ENCODE measurements at places on chromosomes 3 and 15. TPM values are rescaled to one million over a fixed set of nuclear protein-coding genes. Genes with fewer than 3 reads are reported as not detected.

GBE1 gene
- 13.9 TPM for total RNA-seq

PLXNB1 gene
- 120 TPM for total RNA-seq

SYNPR gene
- total RNA-seq = not detected

POPDC2 gene
- total RNA-seq = 0.65 TPM

SST gene
- total RNA-seq = not detected

CSTA gene
- 1,557 TPM for total RNA-seq

PRRT3 gene
- 2.0 TPM for total RNA-seq

CHAC1 gene
- 5.9 TPM for total RNA-seq

PLCL2 gene
- total RNA-seq = 0.85 TPM

TGM4 gene
- total RNA-seq = 0.33 TPM

AGBL1 gene
- not detected for total RNA-seq

ITPKA gene
- total RNA-seq = 3.3 TPM

DUT gene
- total RNA-seq = 87.8 TPM

NTRK3 gene
- total RNA-seq = not detected

DAPK2 gene
- total RNA-seq = 0.33 TPM

SAMD7 gene
- total RNA-seq = not detected

GPR149 gene
- total RNA-seq = not detected

AZI2 gene
- 27.1 TPM for total RNA-seq

BCHE gene
- 0.92 TPM for total RNA-seq

TXNRD3 gene
- 9.7 TPM for total RNA-seq

AAGAB gene
- 33.6 TPM for total RNA-seq

ST3GAL6 gene
- total RNA-seq = 3.2 TPM

IL16 gene
- 0.42 TPM for total RNA-seq

KNL1 gene
- total RNA-seq = 20.0 TPM
